ENCODE measurements at places on chromosomes 16 and 17.

DNA sequence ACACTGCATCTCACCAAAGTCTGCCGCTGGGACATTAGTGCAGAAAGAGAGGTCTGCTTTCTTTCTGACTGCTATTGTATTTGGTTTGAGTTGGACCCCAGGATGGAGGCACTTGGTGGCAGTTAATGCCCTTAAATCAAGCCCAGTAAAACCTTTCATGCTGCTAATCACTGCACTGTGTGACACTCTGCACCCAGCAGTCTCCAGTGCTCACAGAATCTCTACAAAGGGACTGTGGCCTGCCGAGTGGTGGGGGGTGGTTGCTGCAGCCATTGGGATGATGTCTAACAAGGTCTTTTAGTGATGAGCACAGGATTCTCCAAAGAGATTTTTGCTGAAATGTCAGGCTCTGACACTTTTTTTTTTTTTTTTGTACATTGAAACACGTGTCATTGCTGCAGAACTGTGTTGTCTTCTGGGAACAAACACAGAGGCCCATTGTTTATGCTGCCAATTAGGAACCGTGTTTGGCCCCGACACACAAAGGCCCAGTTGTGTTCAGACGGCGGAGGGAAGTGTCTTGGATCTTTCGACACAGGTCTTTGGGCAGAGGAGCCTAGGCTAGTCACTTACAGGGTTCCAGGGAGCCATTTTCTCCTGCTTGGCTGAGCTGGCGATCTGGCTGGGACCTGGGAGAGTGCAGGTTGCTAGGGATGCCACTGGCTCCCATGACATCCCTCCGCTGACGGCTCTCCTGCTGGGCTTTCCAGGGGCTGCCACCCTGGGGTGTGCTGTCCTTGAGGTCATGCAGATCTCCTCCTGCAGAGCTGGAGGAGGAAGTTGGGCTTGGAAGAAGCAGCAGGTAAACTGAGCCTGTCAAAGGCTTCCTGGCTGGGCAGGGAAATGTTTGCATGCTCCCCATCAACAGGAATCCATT, 16.2 kb upstream of the TNRC6C start:
- no peak for DNase-seq

GRCh38 chr17:41982026-41982760, 15.6 kb downstream of the CNP start:
- DNase-seq, result no peak

GRCh38 chr17:7323731-7324437, 5.3 kb downstream of the NEURL4 start:
- DNase-seq, result peak; percentile 78

- DNase-seq, result peak; percentile 91
Observed at GRCh38 chr17:40485851-40486521, 15.4 kb downstream of the TNS4 start.

- DNase-seq, result no peak
Observed at GRCh38 chr17:59696682-59697277, 10.4 kb downstream of the PTRH2 start.
